ENCODE measurements at places on chromosomes 4 and X.

- DNase-seq = no peak
Observed at GRCh38 chr4:145870155-145871020, 68.2 kb downstream of the ZNF827 start.

GRCh38 chr4:46196086-46196485, 72.2 kb upstream of the GABRG1 start:
- DNase-seq = no peak

GRCh38 chr4:1723131-1723801, 1.9 kb downstream of the TACC3 start:
- DNase-seq = no peak

- DNase-seq = no peak
Observed at GRCh38 chrX:43096830-43097229, 318.9 kb upstream of the PPP1R2C start.

DNA sequence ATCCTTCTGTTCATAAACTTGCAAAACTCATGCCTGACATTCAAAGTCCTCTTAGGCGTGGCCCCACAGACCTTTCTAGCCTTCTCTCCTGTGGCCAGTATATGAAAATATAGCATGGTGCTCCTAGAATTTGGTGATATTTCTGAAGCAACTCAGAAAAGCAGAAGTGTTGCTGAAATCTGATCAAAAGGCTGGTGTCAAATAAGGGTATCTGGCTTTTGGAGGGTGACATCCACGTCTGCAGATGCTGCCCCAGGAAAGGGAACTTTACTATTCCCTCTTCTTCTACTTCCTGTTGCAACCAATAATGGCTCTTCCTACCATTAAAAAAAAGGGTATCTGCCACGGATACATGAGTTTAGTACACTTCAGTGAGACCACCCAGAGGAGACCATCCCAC, 83.9 kb upstream of the RPS6KA3 start:
- no peak for DNase-seq

Measured in fibroblast of lung (primary cell).